ENCODE measurements at places on chromosomes 5 and 9.

DNA sequence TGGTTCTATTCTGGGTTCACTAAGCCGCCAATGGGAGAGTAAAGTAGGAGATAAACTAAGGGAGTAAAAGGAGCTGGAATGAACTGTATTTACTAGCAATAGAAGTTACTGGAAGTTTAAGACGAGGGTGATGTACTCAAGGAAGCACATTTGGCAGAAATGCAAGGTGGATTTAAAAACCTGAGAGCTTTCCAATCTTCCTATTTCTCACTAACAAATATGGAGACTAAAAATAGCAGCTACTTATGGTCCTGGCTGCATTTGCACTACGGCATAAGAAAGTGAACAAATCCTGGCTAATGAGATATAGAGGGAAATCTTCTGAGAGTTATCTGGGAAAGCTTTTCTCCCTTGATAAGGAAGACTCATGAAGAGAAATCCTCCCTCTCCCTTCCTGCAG lies 153.4 kb downstream of the TMEM161B start:
- no peak for DNase-seq

DNA sequence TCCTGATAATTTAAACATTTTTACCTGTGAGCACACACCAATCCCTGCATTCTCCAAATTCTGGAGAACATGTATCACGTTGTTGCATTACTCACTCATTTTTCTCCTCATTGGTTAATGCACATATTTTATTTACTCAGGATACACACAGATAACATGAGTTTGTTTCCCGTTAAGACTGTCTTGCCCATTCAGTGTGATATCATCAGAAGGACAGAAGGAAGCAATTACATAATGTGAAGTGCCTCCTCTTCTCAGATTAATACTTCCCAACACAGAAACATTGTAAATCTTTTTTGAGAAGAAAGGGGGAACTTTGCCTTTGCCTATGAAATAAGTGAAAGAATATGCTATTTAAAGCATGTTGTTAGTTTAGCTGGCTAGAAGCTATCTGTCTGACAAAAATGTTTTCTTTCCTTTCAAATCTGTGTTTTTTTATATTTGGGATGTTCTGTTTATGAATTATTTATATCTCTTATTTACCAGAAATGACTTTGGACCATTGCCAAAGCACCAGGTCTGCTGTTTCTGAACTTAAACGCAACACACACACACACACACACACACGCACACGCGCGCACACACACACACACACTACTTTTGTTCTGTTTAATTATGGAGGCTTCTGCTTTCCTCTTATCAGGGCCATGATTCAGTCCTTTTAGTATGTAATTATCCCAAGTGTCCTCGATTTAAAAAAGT lies 186.5 kb downstream of the CHSY3 start:
- DNase-seq = no peak

GRCh38 chr9:86669422-86669821 lies 277.9 kb downstream of the GAS1 start:
- DNase-seq = no peak

GRCh38 chr5:155019601-155020226 lies 6.2 kb downstream of the KIF4B start:
- no peak for DNase-seq

DNA sequence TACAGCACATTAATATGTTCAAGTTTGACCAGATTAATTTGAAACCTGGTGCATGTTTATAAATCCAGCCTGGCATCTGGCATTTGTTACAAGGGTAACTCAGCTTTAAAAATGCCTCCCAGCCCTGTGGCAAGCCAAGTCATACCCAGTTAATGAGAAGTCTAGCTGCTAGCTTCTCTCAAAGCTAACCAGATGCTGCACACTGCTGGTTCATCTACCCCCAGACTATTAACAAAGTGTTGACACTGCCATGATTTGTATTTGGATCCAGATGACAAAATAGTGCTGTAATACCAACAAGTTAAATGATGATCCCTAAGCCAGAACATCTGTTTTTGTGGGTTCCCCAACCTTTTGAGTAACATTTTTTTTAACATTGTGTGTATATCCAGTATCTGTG lies 573.7 kb upstream of the DAB2 start:
- DNase-seq = no peak

GRCh38 chr9:81112627-81113452 lies 576.5 kb downstream of the TLE1 start:
- DNase-seq = no peak

- peak; percentile 15 for DNase-seq
Observed at GRCh38 chr9:27377811-27378456, 81.0 kb upstream of the EQTN start.

DNA sequence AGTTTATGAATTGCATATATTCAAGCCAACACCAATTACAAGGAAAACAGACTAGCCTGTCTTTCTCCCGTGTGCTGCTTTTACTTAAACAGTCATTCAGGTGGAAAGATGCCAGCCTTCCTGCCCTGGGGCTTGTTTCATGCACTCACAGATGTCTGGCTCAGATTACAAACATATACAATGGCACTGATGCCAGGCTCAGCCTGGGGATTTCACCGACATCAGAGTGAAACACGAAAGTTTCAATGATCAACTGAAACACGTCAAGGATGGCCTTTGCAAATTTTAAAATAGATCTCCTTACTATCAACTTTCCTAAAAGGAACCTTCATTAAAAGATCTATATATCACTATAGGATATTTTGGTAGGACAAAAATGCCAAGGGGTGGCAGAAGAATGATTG lies 1576.5 kb downstream of the EFNA5 start:
- no peak for DNase-seq

GRCh38 chr5:74660140-74660539 lies 19.6 kb upstream of the ENC1 start:
- DNase-seq = no peak

- no peak for DNase-seq
Observed at GRCh38 chr5:88845081-88845697, 37.8 kb downstream of the MEF2C start.

GRCh38 chr9:75607521-75607920 lies 283.0 kb upstream of the PCSK5 start:
- no peak for DNase-seq

GRCh38 chr9:92171822-92172221 lies 56.6 kb upstream of the SPTLC1 start:
- no peak for DNase-seq

DNA sequence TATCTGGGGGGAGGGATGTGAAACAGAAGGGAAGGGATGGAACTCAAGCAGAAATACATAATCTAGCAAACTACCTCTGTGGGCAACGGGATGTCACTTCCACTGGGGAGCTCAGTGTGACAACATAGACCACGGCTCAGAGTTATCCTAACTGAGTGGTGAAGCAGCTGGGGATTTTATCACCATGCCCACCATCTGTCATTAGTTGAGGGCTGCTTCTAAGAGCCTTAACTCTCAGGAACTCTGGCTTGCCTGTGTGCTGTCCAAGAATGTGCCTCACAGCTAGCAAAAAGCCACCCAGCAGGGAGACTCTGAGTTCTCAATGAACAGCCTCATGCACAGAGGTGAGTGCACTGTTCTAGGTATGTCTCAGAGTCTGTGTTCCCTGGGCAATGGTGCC lies 90.6 kb upstream of the CXCL14 start:
- no peak for DNase-seq

- no peak for DNase-seq
Observed at GRCh38 chr5:173746047-173746646, 129.7 kb upstream of the BOD1 start.

DNA sequence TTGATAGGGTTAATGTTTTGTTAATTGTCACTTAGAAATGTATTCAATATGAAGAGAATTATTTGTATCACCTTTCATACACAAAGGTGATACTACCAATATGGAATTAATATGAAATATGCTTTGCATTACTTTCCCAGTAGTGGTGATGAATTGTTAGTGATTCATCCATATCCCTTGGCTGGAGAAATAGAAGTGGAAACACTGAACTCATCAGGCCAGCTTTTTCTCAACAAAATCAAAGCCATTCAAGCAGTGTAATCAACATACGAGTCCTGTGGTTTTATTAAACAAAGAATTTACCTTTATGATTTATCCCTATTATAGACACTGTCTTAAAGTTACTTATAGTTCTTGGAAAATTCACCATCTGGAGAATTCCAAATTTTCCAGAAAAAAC lies 264.0 kb upstream of the MEF2C start:
- no peak for DNase-seq

DNA sequence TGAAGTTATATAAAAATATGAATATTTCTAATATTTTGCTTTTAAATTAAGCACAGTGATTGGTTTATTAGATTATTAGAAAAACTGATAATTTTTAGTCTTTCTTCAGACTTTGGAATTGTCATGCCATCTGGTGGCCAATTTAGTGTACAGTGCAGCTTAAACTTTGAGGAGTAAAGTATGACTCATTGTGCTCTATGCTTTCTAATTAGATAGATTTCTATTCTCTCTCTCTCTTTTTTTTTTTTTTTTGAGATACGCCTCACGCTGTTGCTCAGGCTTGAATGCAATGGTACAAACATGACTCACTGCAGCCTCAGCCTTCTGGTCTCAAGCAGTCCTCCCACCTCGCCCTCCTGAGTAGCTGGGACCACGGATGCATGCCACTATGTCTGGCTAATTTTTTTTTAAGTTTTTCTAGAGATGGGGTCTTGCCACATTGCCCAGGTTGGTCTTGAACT lies 42.1 kb upstream of the GPR21 start:
- DNase-seq = peak; percentile 45

- DNase-seq = no peak
Observed at GRCh38 chr5:74052441-74053221, 426.6 kb downstream of the ARHGEF28 start.

GRCh38 chr9:98811051-98811650 lies 3.7 kb downstream of the GALNT12 start:
- no peak for DNase-seq

DNA sequence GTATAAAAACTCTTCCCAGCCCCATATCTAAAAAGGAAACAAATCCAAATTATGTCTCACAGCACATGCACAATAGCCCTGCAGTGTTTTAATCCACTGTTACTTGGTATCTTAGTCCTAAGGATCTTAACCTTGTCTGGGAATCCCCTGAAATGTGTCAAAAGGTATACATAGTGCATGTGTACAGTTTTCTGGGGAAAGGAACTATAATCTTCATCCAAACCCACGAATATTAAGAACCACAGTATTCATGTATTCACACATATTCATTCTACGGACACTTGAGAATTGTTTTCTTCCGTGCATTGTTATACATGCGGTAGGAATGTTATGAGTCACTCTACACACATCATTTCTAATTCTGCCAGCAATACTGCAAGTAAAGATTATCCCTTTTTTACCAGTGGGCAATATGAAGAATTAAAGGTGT lies 47.8 kb upstream of the SNX2 start:
- DNase-seq = no peak

GRCh38 chr5:119631660-119632059 lies 2.3 kb downstream of the FAM170A start:
- no peak for DNase-seq
